ENCODE measurements at places on chromosomes 5 and 9. TPM values are rescaled to one million over a fixed set of nuclear protein-coding genes. Genes with fewer than 3 reads are reported as not detected.

The SPINK13 gene
- total RNA-seq: not detected

- DNase-seq: no peak
Observed at GRCh38 chr5:128920345-128921215, 44.7 kb upstream of the SLC27A6 start.

The MPDZ gene
- total RNA-seq: 63.1 TPM

- no peak for DNase-seq
Observed at GRCh38 chr5:41575110-41575779, 64.8 kb upstream of the PLCXD3 start.

- DNase-seq: no peak
Observed at GRCh38 chr5:54259981-54260380, 50.4 kb downstream of the ARL15 start.

The STK32A gene
- 0.68 TPM for total RNA-seq

DNA sequence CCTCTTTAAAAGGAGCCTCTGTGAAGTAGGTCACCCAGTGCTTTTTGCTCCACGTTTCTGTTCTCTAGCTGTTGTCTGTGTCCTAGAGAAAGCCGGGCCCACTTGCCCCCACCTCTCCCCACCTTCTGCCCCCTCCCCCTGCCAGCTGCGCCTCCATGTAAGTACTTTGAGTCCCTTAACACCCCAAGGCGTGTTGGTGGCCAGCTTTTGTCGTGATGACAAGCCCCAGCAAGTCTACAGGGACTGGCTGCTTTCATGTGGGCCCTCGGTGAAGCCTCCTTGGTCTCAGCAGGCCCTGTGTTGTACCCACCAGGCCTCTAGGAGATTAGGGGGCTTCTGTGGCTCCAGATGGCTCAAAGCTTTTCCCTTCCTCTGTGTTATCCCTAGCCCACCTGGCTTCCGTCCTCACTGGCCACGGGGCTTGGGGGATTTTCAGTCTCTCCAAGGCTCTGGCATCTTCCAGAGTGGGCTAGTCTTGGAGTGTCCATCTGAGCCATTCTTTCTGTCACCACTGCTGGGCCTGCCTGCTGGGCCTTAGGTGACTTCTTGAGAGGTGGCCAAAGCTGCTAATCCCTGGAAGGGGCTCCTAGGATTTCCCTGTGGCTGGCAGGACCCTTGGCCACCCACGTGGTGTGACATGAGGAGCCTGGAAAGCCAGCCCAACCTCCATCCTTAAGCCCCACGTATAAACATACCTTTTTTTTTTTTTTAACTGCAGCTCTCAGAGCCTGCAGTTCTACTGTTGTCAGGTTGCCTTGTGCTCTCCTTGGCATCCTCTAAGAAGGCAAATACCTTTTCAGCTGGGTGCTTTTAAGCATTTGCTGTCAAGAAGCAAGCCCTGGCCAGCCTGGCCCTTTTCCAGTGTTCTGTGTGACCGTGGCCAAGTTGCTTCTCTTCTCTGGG, 1.1 kb upstream of the NDST1 start:
- no peak for DNase-seq

DNA sequence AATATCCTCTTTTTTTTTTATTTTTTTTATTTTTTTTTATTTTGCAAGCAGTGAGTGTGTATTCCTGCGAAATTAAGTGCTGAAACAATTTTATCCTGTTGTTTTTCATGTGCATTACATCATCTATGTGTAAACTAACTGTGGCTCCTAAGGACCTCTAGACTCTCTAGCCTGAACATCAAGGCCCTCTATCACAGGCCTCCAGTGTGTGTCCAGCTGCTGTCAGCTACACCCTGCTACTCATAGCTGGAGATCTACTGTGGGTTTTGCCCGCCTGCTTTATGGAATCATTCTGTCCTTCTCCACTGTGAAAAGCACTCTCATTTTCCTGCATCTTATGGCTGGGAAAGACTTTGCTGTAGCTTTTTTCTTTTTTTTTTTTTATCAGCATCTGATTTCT, 157.8 kb downstream of the KCTD16 start:
- DNase-seq: no peak

GRCh38 chr5:65914641-65915196, 11.7 kb upstream of the ERBIN start:
- DNase-seq: no peak

GRCh38 chr5:60888359-60889061, 44.4 kb upstream of the ELOVL7 start:
- DNase-seq: no peak

The GHR gene
- 15.2 TPM for total RNA-seq

DNA sequence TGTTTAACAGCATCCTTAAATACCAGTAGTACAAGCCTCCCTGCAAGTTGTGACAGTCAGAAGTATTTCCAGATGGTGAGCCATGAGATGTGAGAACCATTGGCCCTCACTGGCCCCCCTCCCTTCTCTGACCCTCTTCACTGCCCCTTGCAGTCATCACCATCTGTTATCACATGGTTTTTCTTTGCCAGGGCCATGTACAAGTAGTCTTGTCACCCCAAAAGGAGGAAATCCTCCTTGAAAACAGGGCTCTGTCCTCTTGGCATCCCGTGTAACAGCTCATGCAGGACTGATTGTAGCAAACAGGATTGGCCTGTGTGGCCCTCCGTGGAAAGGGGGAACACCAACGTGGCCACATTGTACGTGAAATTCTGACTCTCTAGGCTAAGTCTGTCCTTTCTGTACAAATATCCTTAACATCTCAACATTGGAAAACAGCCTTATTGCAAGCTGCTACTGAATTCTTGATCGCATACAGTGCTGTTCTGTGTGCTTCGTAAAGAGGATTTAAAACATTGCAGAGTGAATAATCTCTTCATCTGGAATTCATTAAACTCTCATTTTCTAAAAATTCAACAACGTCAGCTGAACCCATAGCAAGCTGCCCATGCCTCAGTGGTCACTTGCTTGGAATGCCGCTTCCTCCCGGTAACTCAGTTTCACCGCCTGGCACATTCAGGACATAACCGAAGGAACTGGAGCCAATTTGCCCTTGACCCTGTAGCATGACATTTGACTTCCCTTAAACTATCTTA, 171.7 kb downstream of the ATPSCKMT start:
- DNase-seq: no peak

DNA sequence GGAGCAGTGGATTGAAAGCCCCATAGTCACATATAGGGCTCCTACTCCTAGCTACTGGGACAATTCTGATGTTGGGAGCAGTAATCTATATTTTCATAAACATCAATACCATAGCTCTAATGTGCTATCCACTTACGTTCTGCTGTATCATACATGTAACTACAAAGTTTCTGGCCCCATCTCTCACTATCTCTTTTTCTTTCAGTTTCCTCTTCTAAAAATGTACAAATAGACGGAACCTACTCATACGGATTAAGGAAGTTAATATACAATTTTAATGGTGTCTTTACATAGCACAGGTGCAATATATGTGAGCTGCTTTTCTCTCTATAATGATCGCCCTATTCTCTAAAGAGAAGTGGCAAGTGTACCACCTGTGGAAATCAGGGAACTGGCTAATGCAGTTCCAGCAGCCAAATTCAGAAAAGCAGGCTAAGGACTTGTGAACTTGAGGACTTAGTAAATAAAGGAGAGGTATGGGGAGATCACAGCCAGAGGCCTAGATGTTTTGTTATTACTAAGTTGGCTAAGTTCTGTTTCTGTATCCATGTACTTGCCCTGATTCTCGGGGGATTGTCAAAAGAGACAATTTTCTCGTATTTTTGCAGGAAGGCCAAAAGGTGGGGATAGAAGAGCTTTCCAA, 1021.9 kb downstream of the CDH12 start:
- no peak for DNase-seq

DNA sequence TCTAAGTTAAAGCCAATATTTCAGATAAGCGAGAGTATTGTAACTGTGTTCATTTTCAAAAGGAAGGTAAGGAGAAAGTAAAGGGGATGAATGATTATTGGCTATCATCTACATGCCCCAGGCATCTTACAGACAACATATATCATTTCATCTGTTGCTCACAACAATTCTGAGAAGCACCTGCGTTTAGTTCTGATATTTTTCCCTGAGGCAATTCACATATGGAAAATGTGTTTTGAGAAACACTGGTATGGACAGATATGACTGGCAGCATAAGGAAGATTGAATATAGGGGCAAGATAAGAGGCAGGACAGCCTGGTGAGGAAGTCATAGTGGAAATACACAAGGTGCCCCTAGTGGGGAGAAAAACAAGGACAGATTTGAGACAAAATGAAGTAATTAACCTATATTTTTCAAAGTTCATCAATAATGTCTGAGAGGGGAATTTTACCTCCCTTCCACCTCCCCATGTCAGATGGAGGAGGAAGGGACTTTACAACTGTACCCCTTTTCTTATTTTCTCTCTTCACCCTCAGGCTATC, 87.7 kb upstream of the TRIM32 start:
- no peak for DNase-seq

- DNase-seq: no peak
Observed at GRCh38 chr9:128505414-128505765, 871 bp downstream of the GLE1 start.

The ADAMTS2 gene
- total RNA-seq: 22.7 TPM

DNA sequence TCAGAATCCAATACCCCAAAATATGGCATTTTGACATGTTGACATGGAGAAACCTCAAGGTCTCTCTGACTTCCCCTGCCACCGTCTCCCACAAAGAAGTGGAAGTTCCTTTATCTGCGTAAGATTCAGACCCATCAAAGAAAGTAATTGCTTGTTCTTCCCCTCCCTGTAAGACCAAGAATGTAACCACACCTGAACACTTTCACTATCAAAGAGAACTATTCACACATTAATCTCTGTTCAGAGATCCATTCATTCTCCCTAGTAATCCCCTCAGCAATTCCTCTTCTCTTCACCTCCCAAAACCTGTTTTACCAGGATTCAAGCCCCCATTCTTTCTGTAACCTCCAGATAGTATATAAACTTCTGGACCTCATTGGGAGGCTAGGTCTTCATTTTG, 4.1 kb upstream of the SLC1A1 start:
- DNase-seq: no peak

The TAF11L5 gene
- not detected for total RNA-seq

DNA sequence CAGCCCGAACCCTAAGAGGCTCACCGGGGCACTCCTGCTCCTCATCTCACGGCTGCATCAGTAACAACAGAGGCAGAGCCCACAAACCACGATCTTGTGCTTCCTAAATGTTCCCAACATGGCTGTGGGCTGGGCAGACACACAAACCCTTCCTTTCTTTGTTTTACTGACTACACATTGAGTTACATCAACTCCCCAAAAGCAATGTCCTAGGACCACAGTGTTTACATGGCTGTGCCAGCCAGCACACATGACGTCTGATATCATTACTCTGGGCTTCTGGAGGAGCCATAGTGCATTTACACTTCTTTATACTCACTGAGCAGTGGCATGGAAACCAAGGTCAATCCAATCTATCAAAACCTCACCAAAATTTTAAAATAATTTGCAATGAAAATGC, 101.4 kb downstream of the LHFPL2 start:
- no peak for DNase-seq

- DNase-seq: no peak
Observed at GRCh38 chr9:135769489-135770202, 67.7 kb downstream of the KCNT1 start.

The SAXO1 gene
- not detected for total RNA-seq

The IFNA2 gene
- total RNA-seq: not detected
